ENCODE measurements at places on chromosomes 12 and 14.

DNA sequence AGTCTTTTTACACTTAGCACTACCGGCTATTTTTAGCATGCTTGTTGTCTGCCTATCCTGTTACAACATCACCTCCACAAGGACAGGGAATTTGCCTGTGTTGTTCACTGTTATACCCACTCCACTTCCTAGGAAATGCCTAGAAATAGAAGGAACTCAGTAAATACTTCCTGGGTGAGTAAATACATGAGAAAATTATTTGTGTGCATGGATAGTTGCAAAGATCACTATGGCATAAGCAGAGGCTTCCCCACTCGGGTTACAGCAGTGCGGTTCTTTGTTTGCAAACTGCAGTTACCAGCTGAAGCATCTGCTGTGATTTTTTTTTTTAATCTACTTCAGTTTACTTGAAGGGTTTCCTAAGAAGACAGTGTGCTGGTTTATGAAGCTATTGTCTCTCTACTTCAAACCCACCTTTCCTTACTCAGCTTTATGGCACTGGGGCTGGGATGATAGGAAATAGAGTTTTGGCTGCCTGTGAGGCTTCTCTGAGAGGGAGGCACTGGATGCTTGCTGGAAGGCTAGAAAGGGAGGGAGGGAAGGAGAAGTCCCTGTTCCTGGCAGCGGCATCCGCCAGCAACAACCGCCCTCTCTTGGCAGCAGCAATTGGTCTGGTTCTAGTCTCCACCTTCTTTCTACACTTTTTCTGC, 29.0 kb downstream of the PDE6H start:
- no peak for DNase-seq

GRCh38 chr12:3697311-3697870, 55.5 kb downstream of the CRACR2A start:
- DNase-seq: no peak

GRCh38 chr12:65466911-65467310, 188.4 kb downstream of the MSRB3 start:
- DNase-seq: no peak

- DNase-seq: no peak
Measured at GRCh38 chr12:1044696-1045095, 53.7 kb downstream of the ERC1 start.

DNA sequence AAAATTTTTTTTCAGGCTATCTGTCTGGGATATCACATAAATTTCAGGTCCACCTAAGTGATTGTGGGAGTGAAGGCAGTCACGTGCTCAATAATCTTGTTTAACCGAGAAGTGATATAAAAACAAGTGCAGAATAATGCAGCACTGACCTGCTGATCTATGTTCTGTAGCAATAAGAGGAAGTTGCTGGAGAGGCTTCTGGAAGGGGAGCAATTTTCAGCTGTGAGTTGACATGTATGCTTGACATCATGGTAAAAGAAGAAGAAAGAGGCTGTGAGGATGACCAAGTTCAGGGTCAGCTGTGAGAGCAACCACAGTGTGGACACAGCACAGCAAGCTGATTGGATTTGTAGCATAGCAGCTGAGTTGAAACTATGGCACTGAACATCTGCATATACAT, 172.0 kb upstream of the PELI2 start:
- DNase-seq: no peak

DNA sequence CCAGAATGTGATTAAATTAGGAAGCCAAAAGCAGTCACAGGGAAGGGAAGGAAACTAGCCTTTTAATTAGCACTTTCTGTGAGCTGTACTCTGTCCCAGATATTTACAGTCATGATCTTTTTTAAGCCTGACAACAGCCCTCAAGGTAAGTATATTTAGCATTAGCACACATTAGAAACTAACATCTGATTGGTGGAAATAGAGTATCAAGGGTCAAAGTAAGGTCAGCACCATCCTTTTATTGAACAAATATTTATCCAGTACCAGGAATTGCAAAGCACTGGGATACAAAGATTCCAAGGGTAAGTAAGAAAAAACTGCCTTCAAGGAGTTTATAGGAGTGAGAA, 28.2 kb downstream of the RPGRIP1 start:
- no peak for DNase-seq

GRCh38 chr12:16112612-16113560, 164.6 kb downstream of the SLC15A5 start:
- no peak for DNase-seq

DNA sequence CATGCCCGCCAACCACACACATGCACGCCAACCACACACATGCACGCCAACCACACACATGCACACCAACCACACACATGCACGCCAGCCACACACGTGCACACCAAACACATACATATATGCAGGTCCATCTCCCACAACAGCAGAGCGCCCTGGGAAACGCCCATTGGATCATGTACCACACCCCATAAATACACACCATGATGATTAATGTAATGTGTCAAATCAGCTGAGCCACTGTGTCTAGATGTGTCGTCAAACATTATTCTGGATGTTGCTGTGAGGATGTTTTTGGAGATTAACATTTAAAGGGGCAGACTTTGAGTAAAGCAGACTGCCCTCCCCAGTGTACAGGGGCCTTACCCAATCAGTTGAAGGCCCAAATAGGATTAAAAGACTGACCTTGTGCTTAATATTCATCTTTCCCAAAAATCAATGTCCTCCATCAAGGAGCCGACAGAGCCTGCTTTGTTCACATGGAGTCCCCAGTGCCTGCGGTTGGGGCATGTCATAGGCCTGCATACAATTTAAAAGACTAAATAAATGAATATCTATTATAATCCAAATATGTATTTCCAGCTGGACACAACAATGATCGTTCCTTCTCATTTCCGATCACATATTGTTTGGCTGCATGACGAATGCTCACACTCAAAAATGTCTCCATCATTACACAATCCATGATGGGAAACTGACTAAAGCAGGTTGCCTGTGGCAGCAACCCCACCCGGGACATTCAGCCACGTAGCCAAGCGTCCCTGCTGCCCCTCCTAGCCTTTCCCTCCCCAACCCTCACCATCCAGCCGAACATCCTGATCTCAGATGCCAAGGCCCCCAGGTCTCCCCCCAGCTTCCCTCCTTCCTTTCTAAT, 23.2 kb upstream of the BDKRB2 start:
- DNase-seq: no peak

GRCh38 chr14:69137843-69138535, 14.9 kb downstream of the DCAF5 start:
- DNase-seq: no peak
